Stimulated activated CD4-positive, alpha-beta T cell treated with anti-CD3 and anti-CD28 coated beads, TNF-alpha, amount 100 ng/mL, for 1 hour (primary cell): ENCODE measurements at places on chromosomes 5 and 9.

- no peak for DNase-seq
These were observed 8.9 kb upstream of the PTAR1 start for GRCh38 chr9:69768716-69769115.

GRCh38 chr5:148221508-148221907 lies 16.8 kb upstream of the MARCOL start:
- DNase-seq = no peak

GRCh38 chr5:4479426-4479825 lies 660.7 kb upstream of the ADAMTS16 start:
- no peak for DNase-seq

DNA sequence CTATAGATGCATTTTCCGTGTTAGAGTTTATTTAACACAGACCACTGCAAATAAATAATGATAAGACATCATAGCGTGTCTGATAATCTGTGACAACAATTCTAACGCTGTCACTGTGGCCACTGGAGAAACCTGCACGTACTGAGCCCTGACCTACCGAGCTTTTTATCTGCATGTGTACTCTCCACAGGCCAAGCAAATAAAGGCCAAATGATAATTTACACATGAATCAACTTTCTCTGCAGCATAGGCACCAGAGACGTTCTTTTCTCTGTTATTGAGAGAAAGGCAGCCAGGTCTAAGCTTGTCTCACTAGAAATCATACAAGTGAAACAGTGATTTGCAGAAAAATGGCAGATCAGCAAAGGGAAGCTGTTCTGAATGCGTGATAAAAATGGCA lies 75.8 kb downstream of the POU5F2 start:
- DNase-seq = no peak

DNA sequence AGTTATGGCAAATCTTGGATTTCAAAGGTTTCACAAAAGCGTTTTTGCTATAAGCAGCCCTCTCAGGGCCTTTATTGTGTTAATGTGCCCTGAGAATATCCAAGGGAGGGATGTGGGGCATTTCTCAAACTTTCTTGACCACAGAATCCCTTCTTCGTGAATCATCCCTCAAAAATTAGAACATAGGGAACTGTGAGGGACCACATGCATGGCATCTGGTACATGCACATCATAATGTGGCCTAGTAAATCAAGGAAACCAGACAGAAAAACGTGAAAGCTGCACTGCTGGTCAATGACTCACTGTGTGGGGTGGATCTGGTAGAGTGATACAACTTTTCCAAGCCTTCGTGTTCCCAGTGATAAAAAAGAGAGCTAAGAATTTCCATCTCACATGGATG lies 22.4 kb downstream of the DDX31 start:
- no peak for DNase-seq

DNA sequence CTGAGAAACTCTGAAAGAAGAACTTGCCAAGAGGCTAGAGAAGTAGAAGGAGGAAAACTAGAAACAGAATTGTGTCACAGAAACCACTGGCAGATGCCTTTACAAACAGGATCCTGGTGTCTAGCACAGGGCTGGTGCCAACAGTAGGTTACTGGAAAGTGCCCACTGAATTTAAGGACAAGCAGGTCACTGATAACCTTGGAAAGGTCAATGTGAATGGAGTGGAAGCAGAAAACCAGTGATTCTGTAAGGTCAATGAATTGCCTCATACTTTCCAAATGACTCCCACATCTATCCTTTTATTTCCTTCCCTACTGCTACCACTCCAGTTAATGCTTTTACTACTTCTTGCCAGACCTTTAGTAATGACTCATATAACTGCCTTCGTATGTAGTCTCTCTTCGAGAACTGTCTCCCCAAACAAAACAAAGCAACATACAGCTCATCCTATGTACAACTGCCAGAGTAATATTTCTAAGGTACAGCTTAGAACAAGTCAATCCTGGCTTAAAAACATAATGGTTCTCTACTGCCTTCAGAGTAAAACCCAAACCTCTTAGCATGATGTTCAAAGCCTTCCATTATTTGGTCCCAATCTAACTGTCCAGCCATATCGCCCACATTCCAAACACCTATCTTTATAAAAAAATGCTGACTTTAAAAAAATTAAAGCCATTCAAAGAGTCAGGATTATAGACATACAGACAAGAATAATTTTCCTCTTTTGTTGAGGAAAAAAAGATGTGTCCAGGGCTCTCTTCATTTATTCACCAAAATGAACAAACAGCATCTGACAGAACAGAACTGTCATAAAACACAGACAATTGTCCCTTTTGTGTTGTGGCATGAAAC lies 52.5 kb downstream of the NR3C1 start:
- DNase-seq = no peak

DNA sequence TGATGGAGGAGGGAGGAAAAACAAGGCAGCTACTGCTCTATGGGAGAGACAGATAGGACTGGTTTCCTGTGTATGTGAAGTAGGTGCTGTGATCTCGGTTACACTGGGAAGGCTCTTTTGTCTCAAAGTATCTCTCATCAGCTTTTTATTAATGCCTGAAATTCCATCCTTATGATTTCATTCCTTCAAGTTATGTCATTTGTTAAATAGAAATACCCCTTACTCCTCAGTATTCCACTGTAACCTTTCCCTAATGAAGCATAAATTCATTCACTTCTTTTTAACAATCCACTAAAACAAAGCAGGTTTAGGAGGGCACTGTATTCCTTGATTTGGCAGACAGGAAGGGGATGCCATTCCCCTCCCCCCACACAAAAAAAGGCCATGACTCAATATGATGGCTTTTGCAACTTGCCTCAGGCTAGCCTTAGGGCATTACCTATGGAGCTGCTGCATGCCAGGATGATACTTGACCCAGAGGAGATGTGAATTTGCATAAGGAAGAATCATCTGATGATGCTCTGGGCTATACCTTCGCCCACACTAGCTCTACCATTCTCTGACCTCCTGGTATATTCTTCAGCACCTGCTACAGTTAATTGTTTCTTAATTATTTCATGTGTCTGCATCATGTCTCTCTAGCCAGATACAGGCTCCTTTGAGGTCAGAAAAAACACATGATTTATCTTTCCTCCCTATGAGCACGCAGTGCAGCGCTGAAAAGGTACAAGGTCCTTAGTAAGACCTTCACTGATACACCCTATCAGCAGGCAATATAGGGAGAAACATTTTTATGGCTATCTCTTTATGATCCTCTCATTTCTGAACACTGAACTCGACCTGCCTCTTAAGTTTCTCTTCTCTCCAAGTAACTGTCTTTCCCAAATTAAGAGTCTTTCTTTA lies 26.3 kb downstream of the NR3C1 start:
- DNase-seq = no peak

DNA sequence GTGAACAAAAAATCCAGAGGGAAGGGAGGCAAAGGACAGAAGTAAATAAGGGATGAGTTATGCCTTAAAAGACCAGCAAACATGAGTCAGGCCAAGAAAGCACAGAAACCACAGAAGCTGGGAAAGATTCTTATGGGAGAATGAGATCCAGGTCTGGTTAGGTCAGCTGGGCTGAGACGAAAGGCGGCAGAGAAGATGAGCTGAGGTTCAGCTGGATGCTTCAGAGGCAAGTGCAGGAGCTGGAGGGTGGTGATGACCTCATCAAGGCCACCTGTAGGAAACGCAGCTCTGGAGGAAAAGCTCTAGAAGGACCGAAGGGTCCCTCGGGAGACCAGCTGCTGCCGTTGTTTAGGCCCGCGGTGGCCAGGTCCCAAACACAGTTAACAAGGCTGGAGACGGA lies 152.0 kb downstream of the MYO10 start:
- no peak for DNase-seq

GRCh38 chr9:115757461-115757860 lies 396.1 kb upstream of the PAPPA start:
- no peak for DNase-seq

DNA sequence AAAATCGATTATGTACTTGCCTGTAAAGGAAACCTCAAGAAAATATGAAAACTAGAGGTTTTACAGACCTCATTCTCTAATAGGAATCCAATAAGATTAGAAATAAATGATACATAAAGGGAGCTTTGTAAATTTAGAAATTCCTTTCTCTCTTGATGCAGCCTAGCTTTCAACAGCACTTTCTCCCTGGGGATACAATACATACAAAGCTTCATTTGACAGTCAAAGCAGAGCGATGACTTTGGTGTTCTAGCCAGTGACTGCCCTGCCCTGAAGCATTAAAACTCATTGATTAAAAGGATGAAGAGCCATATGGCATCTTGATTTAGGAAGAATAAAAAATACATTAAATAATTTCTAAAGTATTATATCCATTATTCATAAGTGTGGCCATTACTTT lies 46.3 kb upstream of the GLIS3 start:
- no peak for DNase-seq

- DNase-seq = no peak
These were observed 148.9 kb downstream of the RXRA start for GRCh38 chr9:134475011-134475790.

DNA sequence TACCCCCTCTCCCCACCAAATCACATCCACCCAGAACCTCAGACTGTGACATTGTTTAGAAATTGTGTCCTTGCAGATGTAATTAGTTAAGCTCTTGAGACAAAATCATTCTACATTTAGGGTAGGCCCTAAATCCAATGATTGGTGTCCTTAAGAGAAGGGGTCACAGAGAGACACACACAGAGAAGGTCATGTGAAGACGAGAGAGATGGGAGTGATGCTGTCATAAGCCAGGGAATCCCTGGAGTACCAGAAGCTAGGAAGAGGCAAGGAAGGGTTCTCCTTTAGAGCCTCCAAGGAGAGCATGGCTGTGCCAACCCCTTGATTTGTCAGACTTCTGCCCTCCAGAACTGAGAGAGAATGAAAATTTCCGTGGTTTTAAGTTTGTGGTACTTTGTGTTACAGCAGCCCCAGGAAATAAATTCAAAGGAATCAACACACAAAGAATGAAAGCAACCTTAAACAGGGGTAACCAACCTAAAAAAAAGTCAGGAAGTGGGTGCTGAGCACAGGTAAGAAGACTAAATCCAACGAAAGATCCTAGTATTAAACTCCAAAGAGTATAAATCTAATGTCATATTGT lies 33.6 kb downstream of the TIMD4 start:
- DNase-seq = no peak

GRCh38 chr9:114906922-114907571 lies 23.3 kb downstream of the TNFSF8 start:
- DNase-seq = no peak

- DNase-seq = no peak
These were observed 28.7 kb upstream of the ABL1 start for GRCh38 chr9:130806327-130806716.

- DNase-seq = no peak
These were observed 187.9 kb upstream of the NFIL3 start for GRCh38 chr9:91611582-91611981.

DNA sequence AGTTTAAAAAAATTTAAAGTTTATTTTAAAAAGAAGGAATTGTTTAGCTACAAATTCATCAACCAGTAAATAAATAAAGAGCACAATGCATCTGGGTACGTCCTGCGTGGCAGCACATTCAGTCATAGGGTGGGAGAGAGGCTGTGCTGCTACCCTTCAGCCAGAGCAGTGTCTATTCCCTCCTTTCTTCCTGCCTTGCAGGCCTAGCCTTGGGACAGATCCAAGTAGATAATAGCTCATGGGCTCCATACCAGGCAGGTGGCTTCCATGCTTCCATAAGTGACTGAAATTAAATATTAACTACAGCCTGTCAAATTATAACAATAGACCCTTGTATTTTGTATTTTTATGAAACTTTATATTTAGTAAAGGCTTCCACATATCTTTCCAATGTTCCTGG lies 408.3 kb upstream of the RGMB start:
- no peak for DNase-seq

- no peak for DNase-seq
These were observed 91.3 kb downstream of the CD180 start for GRCh38 chr5:67105270-67105669.

- DNase-seq = no peak
These were observed 204.7 kb downstream of the CDK5RAP2 start for GRCh38 chr9:120375316-120375715.

DNA sequence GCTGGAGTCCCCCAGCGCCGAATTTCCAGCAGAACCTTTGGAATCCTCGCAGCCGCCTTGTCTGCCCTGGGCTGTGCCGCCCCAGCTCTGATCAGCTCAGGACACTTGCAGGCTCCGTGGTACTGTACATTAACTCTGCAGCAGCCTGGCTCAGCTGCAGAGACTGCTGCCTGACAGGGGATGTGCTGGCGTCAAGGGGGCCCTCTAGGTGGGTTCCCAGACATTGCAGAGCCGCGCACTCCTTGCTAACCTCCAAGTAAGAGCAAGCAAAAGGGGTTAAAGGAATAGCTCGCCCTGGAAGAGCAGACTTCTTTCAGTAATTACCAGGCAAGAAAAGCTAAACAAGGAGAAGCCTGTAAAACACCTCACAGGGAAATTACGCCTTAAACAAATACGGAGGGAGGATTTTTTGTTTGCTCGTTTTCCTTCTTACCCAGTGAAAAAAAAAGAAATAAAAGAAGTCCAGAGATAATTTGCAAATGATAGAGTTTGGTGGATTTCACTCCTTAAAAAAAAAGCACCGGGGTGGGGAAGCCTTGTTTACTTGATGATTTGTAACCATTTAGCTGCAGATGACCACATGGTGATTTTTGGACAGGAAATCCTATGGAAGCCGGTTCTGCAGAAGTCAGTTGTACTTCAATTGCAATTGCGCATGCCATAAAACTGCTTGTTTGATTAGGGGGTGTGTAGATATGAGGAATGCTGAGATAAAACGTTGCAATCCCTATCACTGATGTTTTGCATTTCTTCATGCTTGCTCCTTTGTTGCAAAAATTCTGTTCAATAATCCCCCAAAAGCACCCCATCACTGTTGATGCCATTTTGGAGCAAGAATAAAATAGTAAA lies 305.8 kb downstream of the PDE4D start:
- no peak for DNase-seq

DNA sequence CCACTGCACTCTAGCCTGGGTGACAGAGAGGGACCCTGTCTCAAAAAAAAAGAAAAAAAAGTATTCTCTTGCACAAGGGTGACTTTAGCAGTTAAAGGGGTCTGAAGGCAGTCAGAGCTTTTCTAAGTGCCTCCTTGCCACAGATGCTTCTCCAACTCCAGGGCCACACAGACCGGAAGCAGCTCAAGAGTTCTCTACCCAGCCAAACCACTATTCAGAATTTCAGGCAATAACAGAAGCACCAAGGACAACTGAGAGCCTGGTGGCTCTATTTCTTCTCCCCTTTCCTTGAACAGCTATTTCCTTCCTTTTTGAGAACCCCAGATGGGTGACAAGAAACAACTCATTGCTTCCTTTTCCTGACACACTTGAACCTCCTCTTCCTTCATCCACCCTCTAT lies 2.2 kb downstream of the FAM219A start:
- DNase-seq = no peak
